Ammon's horn (tissue), 1 donor: ENCODE measurements at places on chromosomes 4 and X.

GRCh38 chrX:14027511-14028019 is 2.1 kb downstream of the GEMIN8 start:
- DNase-seq = peak; percentile 30

DNA sequence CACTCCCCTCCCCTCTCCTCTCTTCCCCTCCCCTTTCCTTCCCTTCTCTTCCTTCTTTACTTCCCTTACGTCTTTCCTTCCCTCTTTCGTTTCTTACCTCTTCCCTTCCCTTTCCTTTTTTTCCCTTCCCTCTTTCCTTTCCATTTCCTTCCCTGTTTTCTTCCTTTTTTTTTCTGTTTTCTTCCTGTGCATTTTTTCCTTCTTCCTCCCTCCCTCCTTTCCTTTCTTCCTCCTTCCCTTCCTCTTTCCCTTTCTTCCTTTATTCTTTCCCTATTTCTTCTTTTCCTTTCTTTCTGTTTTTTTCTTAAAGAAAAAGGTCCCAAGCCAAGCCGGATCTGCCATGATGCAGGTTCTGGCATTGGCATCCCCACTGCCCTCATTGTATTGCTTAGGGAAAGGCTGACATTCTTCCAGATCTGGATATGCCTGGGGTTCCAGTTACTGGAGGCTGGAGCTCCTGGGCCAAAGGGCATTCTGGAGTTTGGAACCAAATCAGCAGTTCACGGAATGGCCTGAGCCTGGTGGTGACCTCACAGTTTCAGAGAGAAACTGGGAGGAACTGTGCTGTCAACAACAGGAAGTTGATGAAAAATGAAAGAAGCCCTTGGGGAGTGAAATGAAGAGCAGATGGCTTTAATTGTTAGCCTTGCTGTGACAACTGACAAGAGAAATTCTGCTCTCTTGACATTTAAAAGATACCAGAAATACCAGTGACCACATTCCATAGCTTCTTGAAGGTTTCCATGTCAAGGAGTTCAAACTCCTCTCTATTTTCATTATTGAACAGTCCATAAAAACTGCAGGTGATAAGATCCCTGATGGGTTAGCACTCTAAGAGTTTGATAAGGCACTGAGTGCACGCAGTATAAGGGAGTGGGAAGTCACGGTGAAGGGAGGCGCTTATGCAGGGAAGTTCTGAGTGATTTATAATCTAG is 622.1 kb downstream of the SPRY1 start:
- peak; percentile 41 for DNase-seq

DNA sequence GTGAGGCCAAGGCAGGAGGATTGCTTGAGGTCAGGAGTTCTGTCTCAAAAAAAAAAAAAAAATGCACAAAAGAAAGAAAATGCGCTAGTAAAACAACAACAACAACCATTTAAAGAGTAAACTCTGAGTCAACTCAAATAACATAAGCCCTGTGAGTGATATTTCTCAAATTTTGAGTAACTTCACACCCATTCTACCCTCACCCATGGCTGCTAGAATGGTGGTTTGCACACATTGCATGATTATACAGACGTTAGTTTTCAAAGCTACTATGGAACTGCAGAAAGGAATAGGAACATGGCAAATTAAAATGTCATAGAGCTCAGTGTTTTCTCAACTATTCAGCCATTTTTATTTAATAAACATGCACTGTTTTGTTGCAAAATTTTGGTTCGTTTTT is 145.9 kb downstream of the OPHN1 start:
- no peak for DNase-seq

DNA sequence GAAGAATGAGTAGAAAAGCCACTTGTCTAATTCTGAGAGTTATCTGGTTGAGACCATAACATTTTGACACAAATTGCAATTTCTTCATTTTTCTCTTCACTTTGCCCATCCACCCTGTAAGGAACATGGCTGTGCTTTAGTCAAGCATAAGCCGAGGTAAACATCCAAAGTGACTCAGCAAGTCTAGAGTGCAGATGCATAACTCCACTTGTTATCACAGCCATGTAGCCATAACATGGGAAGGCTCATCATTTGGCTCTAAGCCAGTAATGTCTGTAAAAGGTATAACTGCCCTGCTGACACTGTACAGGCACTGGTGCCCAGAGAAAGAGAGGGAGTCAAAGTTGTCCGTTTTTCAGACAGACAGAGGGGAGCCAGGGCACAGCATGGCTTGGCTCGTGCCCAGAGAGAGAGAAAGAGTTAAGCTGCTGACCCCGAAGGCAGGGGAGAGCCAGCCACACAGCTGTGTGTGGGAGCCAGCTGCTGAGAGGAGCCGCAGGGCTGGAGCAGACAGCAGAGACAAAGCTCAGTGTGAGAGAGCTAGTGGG is 76.9 kb upstream of the EXOC1L start:
- no peak for DNase-seq

DNA sequence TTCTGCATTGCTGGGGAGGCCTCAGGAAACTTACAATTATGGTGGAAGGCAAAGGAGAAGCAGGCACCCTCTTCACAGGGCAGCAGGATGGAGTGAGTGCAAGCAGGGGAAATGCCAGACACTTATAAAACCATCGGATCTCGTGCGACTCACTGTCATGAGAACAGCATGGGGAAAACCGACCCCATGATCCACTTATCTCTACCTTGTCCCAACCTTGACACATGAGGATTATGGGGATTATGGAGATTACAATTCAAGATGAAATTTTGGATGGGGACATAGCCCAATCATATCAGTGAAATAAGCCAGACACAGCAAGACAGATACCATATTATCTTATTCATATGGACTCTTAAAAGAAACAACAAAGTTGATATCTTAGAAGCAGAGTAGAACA is 134.9 kb downstream of the C4orf33 start:
- no peak for DNase-seq

- DNase-seq = no peak
Observed at GRCh38 chrX:8273451-8273895, 102.4 kb upstream of the VCX2 start.

- no peak for DNase-seq
Observed at GRCh38 chr4:11418610-11419009, 10.1 kb downstream of the HS3ST1 start.

- DNase-seq = no peak
Observed at GRCh38 chr4:172377486-172378140, 564.4 kb downstream of the GALNTL6 start.

GRCh38 chrX:10168226-10168625 is 11.5 kb downstream of the CLCN4 start:
- DNase-seq = no peak

DNA sequence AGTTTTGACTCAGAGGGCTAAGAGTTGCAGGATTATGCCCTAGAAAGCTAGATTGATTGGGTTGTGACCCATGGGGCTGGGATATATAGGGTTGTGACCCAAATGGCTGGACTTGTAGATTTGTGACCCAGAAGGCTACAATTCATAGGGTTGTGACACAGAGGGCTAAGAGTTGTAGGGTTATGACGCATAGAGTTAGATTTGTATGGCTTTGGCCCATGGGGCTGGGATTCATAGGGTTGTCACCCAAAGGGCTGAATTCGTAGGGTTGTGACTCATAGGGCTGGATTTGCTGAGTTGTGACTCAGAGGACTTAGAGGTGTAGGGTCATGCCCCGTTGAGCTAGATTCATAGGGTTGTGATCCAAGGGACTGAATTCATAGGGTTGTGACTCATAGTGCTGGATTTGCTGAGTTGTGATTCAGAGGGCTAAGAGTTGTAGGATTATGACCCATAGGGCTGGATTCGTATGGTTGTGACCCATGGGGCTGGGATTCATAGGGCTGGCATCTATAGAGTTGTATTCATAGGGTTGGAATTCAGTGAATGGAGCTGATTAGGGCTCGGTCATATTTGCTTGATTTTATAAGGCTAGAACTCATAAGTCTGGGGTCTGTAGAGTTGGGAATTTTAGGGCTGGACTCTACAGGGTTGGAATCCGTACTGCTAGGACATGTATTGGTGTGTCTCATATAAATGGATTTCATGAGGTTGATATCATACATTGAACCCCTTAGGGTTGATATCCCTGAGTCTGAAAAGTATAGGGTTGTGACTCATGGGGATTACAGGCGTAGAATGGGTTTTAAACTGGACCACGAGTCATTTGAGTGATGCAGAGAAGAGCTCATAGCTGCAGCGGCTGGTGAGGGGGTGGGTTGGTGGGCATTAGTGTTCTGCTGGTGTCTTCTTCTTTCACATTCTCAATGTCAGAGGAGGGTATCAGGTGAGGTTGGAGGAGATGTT is 125.7 kb downstream of the CRLF2 start:
- DNase-seq = no peak

DNA sequence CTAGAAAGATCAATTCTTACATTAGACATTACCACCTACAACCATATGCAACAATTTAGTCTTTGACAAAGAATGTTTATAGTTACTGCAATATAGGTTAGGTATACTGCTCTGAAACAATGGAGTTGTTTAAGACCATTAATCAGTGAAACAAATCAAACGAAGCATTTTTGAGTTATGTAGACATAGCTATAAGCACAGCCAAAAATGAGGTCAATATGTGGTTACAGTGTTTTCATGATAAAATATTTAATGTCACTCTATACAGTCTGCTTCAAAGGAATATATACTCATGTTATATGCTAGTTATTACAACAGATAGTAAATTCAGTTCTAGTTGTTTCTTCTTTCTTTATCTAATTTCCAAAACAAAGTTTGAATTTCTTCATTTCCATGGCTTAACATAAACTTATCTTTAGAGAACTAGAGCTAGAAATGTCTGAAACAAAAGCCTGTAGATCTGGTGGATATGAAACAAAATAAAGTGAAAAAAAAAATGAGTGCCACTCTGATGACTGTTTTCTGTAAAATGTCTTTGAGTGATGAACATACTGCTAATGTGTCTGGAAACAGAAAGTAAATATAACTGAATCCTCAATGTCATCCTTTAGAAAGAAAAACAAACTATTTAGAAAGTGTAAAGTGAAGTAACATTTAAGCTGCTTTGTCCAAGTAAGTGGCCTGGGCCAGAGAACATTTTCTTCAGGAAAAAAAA is 809.0 kb downstream of the FAT4 start:
- DNase-seq = no peak

DNA sequence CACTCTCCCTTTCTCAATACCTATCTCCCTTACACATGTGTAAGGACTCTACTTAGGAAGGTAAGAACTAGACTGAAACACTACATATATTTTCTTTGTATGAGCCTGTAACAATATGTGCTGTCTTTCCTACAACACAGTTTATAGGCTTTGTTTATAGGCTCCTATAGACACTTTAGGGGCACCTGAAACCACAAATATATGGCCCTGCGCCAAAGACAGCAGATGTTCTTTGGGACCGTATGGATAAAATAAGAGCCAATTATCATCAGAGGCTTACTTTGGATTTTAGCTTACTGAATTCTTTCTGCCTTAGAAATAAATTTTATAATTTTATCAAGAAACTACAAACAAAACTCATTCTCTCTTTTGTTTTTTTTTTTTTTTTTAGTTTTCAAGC is 16.6 kb upstream of the CXCL3 start:
- DNase-seq = no peak

DNA sequence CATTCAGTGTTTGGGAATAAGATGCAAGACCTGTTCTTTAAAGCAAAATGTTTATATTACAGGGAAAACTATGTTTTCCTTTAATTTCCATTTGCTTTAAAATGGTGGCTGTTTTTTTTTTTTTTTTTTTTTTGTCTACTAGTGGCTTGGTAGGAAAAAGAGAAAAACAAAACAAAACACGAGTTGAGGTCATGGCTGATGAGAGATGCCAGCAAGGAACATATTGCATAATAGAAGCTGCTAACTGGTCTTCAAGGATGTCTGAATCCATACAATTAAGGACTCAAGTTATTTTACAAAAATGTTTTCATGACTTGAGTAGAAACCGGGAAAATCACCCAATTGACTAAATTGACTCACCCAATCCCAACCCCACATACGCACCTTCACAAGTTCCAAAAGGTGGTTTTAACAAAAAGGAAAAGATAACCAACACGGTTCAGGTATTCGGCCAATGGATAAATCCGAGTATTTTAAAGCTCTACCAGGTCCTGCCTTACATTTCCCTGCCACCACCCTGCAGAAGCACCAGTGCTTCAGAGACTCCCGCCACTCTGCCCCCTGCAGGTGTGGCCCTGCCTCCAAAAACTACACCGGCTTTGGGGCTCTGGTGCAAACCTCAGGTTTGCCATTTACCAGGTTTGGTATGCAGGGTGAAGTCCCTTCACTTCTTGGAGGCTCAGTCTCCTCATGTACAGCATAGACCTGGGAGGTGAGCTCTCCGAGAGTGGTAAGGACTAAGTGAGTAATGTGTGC is 27.1 kb downstream of the PIR start:
- DNase-seq = no peak

- DNase-seq = peak; percentile 11
Observed at GRCh38 chr4:70651864-70652506, 14.3 kb downstream of the JCHAIN start.

DNA sequence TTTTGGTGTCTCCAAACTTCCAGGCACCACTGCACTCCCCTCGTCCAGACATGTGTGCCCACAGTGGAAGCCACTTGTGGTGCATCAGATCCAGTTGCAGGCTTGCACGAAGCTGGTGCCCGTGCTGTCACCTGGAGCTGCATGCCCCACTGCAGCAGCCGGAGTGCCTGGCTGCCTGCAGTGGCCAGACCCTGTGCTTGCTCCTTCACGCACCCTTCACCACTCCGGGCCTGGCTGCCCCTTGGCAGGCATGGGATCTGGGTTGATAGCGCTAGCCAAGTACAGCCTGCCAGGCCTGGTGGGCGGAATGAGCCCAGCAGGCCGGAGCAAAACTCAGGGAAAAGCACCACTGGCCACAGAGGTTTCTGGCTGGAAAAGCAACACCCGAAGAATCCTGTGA is 50.2 kb upstream of the SHISA3 start:
- DNase-seq = no peak

- no peak for DNase-seq
Observed at GRCh38 chrX:148713981-148714380, 213.6 kb downstream of the AFF2 start.
